ENCODE measurements at places on chromosomes 16 and 17.

GRCh38 chr16:22739077-22739476 is 74.9 kb upstream of the HS3ST2 start:
- H3K36me3 ChIP-seq: no peaks in the 10 kb centered on the region
- DNase-seq: no peak
- H3K4me3 ChIP-seq: no peak overlapping the region
- no peaks in the 10 kb centered on the region for H3K4me1 ChIP-seq

DNA sequence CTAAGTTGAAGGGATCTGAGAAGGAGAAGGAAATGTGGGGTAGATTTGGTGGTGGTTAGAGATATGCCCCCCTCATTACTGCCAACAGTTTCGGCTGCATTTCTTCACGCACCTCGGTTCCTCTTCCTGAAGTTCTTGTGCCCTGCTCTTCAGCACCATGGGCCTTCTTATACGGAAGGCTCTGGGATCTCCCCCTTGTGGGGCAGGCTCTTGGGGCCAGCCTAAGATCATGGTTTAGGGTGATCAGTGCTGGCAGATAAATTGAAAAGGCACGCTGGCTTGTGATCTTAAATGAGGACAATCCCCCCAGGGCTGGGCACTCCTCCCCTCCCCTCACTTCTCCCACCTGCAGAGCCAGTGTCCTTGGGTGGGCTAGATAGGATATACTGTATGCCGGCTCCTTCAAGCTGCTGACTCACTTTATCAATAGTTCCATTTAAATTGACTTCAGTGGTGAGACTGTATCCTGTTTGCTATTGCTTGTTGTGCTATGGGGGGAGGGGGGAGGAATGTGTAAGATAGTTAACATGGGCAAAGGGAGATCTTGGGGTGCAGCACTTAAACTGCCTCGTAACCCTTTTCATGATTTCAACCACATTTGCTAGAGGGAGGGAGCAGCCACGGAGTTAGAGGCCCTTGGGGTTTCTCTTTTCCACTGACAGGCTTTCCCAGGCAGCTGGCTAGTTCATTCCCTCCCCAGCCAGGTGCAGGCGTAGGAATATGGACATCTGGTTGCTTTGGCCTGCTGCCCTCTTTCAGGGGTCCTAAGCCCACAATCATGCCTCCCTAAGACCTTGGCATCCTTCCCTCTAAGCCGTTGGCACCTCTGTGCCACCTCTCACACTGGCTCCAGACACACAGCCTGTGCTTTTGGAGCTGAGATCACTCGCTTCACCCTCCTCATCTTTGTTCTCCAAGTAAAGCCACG is 28.3 kb downstream of the STH start:
- H3K27me3 ChIP-seq: no peaks in the 10 kb centered on the region
- peaks cover 51% of the 10 kb centered on the region for H3K36me3 ChIP-seq
- H3K4me1 ChIP-seq: peaks cover 23% of the 10 kb centered on the region

- H3K27me3 ChIP-seq: peaks cover 42% of the 10 kb centered on the region
- DNase-seq: no peak
- H3K4me1 ChIP-seq: peaks cover 19% of the 10 kb centered on the region
- peaks cover 9% of the 10 kb centered on the region for H3K36me3 ChIP-seq
- H3K27ac ChIP-seq: no peak overlapping the region
- H3K4me3 ChIP-seq: peak overlapping the region; percentile 81
These were observed 9.9 kb downstream of the TBX2 start for GRCh38 chr17:61409301-61410112.

- H3K4me1 ChIP-seq: no peaks in the 10 kb centered on the region
- H3K27me3 ChIP-seq: peaks cover 13% of the 10 kb centered on the region
These were observed 67.1 kb upstream of the ZNF469 start for GRCh38 chr16:88315543-88316105.

DNA sequence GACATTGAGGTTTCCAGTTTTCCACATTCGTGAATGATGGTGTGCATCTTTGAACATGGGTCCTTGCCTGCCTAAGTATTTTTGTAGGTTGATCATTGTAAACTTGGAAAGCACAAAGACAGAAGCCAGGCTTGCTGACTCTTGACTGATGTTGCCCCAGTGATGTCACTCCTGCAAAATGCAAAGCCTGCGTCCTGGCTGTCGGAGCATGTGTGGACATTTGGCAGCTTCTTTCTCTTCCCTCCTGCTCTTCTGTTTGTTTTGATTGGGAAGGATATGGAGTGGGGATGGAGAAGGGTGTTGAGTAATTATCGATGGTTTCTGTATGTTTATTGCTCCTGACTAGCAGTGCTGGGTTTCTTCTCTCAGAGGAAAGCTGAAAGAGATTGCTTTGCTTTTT is 3.2 kb downstream of the NDE1 start:
- H3K4me3 ChIP-seq: peak overlapping the region; percentile 19
- H3K27me3 ChIP-seq: no peaks in the 10 kb centered on the region
- peak overlapping the region; percentile 31 for H3K27ac ChIP-seq
- no peak for DNase-seq
- peaks cover 42% of the 10 kb centered on the region for H3K36me3 ChIP-seq
- peaks cover 30% of the 10 kb centered on the region for H3K4me1 ChIP-seq

GRCh38 chr17:606508-607250 is 108.0 kb downstream of the VPS53 start:
- DNase-seq: no peak
- H3K36me3 ChIP-seq: peaks cover 6% of the 10 kb centered on the region
- H3K4me1 ChIP-seq: peaks cover 12% of the 10 kb centered on the region
- H3K27ac ChIP-seq: no peak overlapping the region

- no peaks in the 10 kb centered on the region for H3K4me1 ChIP-seq
- no peak overlapping the region for H3K27ac ChIP-seq
- H3K27me3 ChIP-seq: peaks cover 16% of the 10 kb centered on the region
- H3K4me3 ChIP-seq: no peak overlapping the region
- no peaks in the 10 kb centered on the region for H3K36me3 ChIP-seq
These were observed 92.2 kb downstream of the IRX3 start for GRCh38 chr16:54194334-54194743.

DNA sequence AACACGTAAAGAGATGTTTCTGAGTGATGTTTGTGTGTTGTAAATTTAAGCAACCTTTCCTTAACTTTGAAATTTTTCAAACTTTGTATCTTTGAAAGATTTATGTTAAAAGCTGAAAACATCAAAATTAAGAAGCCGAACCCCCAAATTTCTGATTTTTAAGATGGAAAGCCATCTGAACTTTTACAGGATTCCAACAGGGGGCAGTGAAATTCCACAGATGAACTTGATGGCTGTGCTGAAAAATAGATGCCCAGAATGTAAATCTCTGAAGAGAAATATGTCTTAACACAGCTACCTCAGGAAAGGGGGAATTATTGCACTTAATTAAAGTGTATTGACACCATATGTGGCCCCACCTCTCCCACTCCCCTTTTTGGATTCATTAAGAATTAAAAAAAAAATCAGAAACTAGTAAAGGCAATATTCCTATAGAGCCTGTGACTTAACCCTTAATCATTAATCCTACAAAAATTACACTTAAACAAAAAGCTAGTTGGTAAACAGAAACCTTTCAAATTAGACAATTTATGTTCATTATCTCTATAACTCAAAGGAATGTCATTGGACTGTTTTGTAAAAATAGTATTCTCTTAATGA is 597.9 kb downstream of the KCNJ2 start:
- no peaks in the 10 kb centered on the region for H3K27me3 ChIP-seq
- H3K4me1 ChIP-seq: no peaks in the 10 kb centered on the region
- H3K36me3 ChIP-seq: no peaks in the 10 kb centered on the region
- H3K27ac ChIP-seq: no peak overlapping the region
- DNase-seq: no peak
- H3K4me3 ChIP-seq: no peak overlapping the region

DNA sequence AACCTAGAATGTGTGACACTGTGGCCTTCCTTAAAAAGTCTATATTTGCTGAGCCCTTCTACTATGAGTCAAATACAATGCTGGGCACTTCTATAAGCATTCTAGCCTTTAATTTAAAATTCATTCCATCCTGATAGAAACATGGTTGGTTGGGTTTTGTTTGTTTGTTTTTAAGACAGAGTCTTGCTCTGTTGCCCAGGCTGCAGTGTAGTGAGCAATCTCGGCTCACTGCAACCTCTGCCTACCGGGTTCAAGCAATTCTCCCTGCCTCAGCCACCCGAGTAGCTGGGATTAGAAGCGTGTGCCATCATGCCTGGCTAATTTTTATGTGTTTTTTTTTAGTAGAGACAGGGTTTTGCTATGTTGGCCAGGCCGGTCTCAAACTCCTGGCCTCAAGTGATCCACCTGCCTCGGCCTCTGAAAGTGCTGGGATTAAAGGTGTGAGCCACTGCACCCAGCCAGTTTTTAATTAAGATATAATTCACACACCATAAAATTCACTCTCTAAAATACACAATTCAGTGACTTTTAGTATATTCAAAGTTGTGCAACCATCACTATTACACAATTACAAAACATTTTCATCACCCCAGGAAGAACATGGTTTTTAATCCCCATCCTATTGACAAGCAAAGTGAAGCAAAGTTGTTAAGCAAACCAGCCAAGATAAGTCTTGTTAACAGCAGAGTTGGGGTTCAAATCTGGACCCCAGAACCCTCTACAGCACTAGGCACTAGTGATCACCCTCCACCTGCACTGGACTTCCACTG is 42.8 kb downstream of the CMTM4 start:
- no peak overlapping the region for H3K4me3 ChIP-seq
- H3K4me1 ChIP-seq: peaks cover 11% of the 10 kb centered on the region
- H3K27me3 ChIP-seq: peaks cover 19% of the 10 kb centered on the region
- peaks cover 3% of the 10 kb centered on the region for H3K36me3 ChIP-seq
- no peak overlapping the region for H3K27ac ChIP-seq

- no peak overlapping the region for H3K4me3 ChIP-seq
- no peaks in the 10 kb centered on the region for H3K36me3 ChIP-seq
- peaks cover 17% of the 10 kb centered on the region for H3K4me1 ChIP-seq
- H3K27me3 ChIP-seq: no peaks in the 10 kb centered on the region
- DNase-seq: no peak
These were observed 120.6 kb downstream of the GOSR1 start for GRCh38 chr17:30597776-30598288.

DNA sequence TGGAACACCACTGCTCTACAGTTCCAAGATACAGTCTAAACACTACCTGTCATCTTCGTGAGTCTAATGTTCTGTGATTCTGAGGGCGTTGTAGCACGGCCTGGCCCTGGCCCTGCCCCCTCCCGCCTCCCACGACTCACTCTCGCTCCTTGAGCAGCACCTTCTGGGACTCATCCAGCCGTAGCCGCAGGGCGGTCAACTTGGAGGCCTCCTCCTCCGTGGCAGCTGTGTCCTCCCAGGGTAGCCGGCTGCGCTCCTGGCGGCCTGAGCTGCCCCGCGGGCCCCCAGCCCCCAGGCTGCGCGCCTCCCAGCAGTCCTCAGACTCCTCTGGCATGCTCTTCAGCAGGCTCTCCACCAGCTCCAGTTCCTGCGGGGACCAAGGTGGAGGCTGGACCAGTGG is 10.6 kb downstream of the CCDC102A start:
- H3K27me3 ChIP-seq: no peaks in the 10 kb centered on the region
- H3K4me3 ChIP-seq: no peak overlapping the region
- peaks cover 17% of the 10 kb centered on the region for H3K4me1 ChIP-seq
- DNase-seq: no peak

DNA sequence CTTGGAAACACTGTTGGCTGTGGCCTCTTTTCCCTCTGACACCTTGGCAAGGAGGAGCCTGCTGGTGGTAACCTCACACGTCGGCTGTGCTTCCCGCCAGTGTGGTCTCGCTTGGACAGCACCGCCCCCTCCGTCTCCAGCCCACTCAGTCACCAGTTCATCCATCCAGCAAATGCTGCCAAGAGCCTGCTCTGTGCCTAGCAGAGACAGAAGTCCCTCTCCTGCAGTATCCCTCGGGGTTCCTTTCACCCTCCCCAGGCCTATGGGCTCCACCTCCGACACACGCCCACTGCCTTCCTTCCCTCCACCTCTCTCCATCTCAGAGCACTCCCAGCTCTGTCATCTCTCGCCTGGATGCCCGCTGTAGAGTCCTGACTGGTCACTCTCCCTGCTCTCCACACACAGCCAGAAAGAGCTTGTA is 12.3 kb downstream of the CACNG4 start:
- no peak overlapping the region for H3K27ac ChIP-seq
- peaks cover 44% of the 10 kb centered on the region for H3K27me3 ChIP-seq
- H3K4me1 ChIP-seq: peaks cover 4% of the 10 kb centered on the region
- no peak overlapping the region for H3K4me3 ChIP-seq

DNA sequence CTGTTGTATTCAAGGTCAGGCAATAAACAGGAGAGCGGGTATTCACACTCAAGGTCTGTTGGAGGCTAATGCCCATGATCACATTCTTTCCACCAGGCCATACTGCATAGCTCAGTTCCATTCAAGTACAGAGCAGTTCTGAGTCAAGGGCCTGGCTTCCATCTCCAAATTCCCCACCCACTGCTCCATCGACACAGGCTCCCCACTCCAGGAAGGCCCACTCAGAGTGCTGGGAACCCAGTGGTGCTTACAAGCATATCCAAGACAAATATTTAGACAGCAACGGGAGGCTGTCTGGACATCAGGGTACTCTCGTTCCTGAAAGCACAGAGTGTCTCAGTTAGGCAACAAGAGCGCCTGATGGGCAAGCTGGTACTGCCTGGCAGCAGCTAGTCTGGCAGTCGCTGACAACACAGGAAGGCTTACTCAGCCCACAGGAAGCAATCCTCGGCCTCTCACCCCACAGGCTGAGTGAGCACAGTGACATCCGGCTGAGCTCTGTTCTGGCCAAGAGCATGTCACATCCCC is 40.9 kb downstream of the RFFL start:
- H3K36me3 ChIP-seq: peaks cover 23% of the 10 kb centered on the region
- H3K27ac ChIP-seq: peak overlapping the region; percentile 98
- peaks cover 50% of the 10 kb centered on the region for H3K4me1 ChIP-seq
- no peaks in the 10 kb centered on the region for H3K27me3 ChIP-seq

DNA sequence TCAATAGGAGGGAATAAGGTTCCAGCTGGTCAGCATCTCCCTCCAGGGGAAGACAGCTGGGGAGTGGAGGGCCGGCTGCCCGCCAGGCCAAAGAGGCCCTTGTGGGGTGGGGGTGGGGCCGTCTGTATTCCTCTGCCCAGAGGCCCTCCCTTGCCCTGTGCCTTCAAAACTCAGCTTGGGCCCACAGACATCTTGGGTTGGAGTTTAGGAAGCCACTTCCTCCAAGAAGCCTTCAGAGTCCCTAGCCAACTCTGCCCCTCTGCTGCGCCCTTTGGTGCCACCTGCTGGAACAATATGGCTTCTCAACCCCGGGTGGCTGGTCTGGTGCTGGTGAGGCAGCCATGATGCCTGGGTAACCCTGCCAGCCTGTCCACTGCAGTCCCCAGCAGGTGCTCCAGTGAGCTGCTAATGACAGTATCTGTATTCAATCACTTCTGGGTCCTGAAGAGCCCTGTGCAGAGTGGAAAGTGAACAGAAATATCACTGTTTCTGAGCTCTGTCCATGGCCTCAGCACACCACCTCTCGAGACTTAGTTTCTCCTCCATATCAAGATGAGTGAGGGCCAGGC is 16.7 kb downstream of the HSD11B2 start:
- H3K4me3 ChIP-seq: no peak overlapping the region
- H3K36me3 ChIP-seq: peaks cover 29% of the 10 kb centered on the region
- DNase-seq: peak; percentile 59
- no peaks in the 10 kb centered on the region for H3K27me3 ChIP-seq

DNA sequence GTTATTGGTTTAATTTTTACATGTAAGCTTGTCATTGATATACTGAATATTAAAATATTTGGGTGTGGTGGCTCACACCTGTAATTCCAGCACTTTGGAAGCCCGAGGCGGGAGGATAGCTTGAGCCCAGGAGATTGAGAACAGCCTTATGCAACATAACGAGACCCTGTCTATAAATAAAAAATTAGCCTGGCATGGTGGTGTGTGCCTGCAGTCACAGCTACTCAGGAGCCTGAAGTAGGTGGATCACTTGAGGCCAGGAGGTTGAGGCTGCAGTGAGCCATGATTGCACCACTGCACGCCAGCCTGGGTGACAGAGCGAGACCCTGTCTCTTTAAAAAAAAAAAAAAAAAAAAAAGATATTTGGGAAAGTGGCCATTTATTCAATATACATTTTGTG is 32.3 kb downstream of the NFAT5 start:
- no peak overlapping the region for H3K27ac ChIP-seq
- no peak for DNase-seq
- H3K4me1 ChIP-seq: peaks cover 43% of the 10 kb centered on the region
- H3K4me3 ChIP-seq: no peak overlapping the region
- H3K27me3 ChIP-seq: no peaks in the 10 kb centered on the region
- peaks cover 18% of the 10 kb centered on the region for H3K36me3 ChIP-seq

Measured in effector memory CD8-positive, alpha-beta T cell (primary cell).